ENCODE measurements at places on chromosomes 3 and 15.

GRCh38 chr15:38362355-38362754 is 91.6 kb upstream of the FAM98B start:
- no peak for DNase-seq

DNA sequence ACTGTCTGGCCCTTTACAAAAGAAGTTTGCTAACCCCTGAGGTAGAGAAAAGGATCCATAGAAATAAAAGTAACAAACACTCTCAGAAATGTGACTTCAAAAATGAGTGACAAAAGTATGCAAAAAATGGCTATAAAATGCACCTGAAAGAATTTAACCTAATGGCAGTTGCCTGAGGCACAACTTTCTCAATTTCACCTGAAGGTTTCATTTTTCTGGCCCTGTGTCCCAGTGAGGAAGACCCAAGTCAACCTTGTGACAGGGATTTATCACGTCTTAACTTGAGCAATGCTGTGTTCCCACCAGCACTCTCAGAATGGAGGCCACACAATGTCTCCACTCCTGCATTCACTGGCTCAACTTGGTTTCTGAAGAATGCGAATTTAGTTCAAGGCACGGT is 83.0 kb downstream of the FHIT start:
- no peak for DNase-seq

DNA sequence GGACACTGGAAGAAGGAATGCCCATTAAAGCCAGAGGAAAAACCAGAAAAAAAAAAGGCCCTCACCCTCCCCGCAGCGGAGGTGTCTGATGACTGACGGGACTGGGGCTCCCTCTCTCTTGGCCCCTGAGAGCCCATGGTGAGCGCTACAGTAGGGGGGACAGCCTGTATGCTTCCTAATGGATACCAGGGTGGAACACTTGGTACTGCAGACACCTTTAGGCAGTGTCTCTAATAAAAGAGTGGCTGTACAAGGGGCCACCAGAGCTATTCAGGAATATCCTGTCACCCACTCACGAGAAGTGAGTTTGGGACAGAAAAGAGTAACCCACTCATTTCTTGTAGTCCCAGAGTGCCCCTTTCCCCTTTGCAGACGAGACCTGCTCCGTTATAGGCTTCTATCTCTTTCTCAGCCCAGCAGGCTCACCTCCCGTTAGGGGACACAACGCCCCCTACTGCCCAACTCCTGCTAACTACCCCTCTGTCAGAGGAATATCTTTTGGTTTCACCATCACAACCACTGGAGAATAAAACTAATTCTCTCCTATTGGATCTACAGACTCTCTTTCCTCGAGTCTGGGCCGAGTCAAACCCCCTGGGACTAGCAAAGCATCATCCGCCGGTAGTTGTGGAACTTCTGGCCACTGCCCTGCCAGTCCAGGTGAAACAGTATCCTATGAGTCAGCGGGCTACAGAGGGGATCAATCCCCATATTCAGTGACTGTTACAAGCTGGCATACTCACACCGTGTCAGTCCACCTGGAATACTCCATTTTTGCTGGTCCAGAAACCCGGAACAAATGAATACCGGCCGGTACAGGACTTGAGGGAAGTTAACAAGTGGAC is 40.8 kb downstream of the ZBTB11 start:
- peak; percentile 52 for DNase-seq

DNA sequence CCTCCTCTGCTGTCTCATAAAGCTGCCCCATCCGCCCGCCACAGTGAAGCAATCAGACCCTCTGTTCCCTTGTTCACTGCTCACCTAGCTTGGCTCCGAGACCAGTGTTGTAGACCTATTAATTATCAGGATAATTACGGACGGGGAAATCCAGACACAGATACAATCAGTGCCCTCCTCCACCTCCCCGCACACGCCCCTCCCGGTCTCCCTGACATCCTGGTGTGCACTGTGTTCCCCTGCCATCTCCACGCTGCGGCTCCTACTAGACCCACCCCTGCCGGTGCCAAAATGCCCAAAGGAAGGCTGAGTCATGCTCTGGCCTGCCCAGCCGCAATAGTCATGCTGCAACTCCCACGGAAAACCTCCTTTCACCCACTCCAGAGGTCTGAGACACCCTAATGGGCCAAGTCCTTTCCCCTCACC is 277.3 kb upstream of the TLE3 start:
- DNase-seq, result peak; percentile 17

DNA sequence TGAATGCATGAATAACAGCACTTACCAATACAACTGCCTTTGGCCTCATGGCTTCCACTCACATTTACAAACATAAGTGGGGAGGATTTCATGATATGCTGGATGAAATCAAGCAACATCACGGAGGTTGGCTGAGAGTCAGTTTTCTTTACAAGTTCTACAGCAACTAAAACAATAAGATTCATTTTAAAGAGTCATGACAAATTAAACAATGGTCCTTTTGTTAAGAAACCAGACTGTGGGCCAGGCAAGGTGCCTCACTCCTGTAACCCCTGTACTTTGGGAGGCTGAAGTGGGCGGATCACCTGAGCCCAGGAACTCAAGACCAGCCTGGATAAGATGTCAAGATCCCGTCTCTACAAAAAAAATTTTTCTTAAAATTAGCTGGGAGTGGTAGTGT is 12.4 kb downstream of the ATR start:
- DNase-seq, result no peak

GRCh38 chr15:87959080-87959479 is 297.5 kb downstream of the NTRK3 start:
- DNase-seq, result no peak

DNA sequence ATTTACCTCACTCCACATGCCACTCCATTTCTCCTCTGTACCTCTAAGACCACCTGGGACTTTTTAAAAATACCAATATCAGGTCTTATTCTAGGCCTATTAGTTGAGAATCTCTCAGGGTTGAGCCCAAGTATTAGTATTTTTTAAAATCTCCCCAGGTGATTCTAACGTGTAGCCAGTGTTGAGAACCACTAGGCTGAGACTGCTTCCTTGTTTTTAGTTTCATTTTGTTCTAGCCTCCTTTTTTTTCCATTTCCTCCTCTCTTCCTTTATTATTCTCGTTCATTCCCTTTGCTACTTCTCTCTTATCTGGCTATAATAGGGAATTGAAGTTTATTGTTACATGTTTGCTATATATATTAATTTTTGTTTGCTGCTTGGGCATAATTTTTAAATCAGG is 217.8 kb upstream of the CD96 start:
- DNase-seq, result no peak

DNA sequence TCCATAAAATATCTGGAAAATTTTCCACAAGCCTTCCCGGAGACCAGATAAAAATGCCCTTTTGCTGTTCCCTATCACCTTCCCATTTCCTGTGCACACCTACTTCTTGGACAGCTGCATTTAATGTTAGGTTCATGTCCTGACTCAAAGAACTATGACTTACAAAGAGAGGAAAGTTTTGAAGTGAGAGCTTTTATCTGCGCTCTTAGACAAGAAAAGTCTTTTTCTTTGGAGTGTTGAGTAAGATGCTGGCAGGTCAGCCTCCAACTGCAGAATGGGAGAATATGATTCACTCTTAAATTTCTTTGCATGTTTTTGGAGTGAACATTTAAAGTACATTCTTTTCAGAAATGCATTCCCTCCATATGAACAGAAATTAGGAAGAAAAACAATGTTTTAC is 147.3 kb upstream of the DPH6 start:
- DNase-seq, result peak; percentile 57

DNA sequence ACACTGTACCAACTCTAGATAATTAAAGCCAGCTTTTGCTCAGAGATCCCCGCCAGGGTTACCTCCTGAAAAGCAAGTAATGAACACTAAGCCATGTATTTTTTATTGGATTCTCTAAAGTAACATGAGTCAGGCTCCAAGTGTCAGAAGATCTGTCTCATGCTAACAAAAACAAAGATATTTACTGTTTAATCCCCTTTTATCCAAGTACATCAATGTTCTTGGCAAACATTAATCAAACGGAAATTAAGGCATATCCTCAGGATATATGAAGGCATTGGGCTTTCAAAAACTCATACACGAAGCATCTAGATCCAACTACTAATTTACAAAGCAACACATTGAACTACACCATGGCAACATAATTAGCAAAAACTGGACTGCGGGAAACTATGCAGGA is 37.2 kb downstream of the MYO5A start:
- DNase-seq, result peak; percentile 94

GRCh38 chr15:84657748-84658079 is 285 bp downstream of the NMB start:
- DNase-seq, result no peak

GRCh38 chr3:189513281-189514117 is 117.7 kb upstream of the TP63 start:
- DNase-seq, result no peak

- DNase-seq, result no peak
Observed at GRCh38 chr3:49609815-49610214, 55.5 kb downstream of the BSN start.

GRCh38 chr3:81268526-81268925 is 492.9 kb downstream of the GBE1 start:
- DNase-seq, result no peak

- DNase-seq, result peak; percentile 84
Observed at GRCh38 chr15:85707519-85708338, 87.0 kb downstream of the KLHL25 start.

- peak; percentile 35 for DNase-seq
Observed at GRCh38 chr3:120182613-120183511, 88.6 kb upstream of the GSK3B start.

DNA sequence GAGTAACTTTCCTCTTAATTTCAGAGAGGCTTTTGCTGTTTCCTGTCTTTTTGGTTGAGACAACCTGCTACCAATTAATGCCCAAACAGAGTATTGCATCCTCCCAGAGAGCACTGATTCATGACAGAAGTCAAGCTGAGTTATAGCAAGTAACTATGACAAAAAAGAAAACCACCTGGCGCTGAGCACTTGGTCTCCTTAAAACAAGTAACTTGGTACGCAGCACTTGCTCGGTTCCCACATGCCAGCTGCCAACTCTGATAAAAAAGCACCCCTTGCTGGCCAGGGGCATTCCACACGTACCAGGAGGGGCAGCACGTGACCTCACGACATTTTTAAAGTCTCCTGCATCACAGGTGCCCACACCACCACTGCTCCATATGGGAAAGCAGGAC is 13.5 kb upstream of the MYO5C start:
- no peak for DNase-seq

DNA sequence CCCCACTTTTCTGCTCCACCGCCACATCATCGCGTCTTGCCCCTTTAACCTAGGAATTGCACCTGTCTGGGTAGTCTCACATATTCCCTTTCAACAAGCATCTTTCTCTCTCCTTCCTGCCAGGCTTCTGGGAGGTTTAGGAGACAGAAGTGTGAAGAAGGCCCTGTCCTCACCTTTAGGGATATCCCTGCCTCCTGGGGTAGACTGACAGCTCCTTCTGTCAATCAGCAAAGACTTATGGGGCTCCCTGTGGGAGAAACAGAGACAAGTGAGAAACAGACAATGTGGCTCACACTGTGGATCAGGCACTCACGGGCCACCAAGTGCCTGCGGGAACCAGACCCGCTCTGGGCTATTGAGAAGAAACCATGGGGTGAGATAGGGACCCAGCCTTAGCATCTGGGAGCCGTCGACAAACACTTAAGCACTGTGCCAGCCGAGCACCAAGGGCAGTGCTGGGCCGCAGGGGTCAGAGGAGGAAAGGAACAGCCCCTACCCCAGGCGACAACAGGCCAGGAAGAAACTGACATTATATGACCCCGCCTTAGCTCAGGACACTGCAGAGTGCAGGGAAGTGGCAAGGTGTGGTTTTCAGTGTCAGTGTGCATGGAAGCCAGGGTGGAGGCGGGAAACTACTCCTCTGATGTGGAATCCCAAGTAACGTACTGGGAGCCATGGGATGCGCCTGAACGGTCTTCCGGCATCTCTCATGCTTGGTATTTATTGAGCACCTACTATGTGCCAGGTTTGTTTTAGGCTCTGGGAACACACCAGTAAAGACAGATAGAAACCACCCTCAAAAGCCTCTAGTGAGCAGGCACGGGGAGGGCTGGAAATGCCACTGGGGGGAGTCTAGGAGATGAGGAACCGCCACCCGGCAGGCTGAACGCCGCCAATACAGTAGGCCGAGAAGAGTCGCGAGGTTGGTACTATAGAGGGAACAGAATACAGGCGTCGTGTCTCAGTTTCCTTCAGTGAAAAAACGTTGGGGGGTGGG is 1.8 kb downstream of the EFCC1 start:
- DNase-seq, result no peak

GRCh38 chr3:95148107-95148506 is 1085.2 kb downstream of the NSUN3 start:
- no peak for DNase-seq

DNA sequence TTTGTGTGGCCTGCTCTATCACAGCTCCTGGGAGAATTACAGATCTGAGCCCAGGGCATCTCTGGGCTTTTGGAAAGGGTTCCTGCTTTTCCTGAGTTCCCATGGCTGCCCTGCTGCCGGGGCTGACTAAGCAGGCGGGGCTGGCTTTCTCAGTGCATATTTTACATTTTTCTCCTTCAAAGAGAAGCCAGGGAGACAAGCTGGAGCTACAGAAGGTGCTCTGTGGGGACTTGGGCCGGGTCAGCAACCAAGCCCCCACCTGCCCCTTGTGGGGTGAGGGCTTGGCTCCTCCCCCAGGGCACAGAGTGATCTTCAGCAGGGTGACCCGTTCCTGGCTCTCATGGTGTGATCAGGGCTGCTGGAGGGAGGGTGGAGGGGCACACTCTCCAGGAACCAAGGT is 17.4 kb downstream of the ABTB1 start:
- no peak for DNase-seq

GRCh38 chr3:67564973-67565372 is 89.4 kb downstream of the SUCLG2 start:
- no peak for DNase-seq

GRCh38 chr3:55959471-55960080 is 472.5 kb upstream of the WNT5A start:
- no peak for DNase-seq

DNA sequence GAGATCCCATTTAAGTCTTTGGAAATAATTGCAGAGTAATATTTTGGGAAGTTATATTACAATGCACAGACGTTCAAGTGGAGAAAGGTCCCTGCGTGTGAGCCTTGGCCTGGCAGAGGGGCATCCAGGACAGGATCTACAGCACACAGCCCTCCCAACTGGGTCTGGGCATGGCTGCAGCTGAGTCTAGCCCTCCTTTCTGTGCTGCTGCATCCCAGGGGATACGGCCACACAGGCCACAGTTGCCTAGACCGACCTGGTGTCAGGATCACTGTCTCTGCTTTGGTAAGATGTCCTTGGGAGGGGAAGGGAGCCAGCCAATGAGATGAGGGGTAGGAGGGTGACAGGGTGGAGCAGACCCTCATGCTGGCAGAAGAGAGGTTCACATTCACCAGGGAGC is 46.1 kb downstream of the APBA2 start:
- DNase-seq, result no peak

GRCh38 chr3:49506906-49507305 is 36.8 kb downstream of the DAG1 start:
- DNase-seq, result no peak
